Activated naive CD4-positive, alpha-beta T cell treated with anti-CD3 and anti-CD28 coated beads, Interleukin-2, amount 50 U/mL, for 72 hours (primary cell): ENCODE measurements at places on chromosomes 7 and 10. TPM values are rescaled to one million over a fixed set of nuclear protein-coding genes. Genes with fewer than 3 reads are reported as not detected.

DNA sequence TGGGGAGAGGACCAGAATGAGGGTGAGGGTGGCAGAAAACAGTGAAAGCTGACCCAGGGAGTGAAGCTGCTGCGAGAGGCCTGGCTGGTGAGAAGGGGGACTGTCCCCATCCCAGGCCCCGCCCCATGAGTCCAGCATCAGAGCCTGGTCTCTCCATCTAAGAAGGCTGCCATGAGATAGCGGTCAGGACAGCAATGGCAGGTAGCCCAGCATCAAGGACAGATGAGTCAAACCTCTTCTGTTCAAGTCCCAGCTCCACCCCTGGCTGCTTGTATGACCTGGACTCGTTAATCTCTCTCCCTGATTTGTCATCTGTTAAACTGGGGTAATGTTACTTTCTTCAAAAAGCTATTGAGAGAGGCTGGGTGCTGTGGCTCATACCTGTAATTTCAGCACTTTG, 22.2 kb downstream of the GPNMB start:
- DNase-seq, result no peak

DNA sequence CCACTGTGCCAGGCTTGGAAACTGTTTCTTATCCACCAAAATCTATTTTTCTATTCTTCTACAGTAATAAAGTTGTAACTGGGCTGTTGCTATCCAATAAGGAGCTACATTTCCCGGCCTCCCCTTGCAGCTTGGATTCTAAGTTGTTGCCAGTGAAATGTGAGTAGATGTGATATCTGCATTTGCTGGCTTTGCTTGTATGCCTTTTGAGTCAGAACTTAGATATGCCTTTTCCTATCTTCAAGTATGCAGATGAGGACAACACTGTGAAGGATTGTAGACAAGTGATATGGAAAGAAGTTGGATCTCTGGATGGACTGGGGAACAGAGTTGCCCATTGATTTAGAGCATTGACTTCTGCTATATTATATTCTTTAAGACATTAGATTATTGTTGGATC, 236.9 kb downstream of the REEP3 start:
- no peak for DNase-seq

DNA sequence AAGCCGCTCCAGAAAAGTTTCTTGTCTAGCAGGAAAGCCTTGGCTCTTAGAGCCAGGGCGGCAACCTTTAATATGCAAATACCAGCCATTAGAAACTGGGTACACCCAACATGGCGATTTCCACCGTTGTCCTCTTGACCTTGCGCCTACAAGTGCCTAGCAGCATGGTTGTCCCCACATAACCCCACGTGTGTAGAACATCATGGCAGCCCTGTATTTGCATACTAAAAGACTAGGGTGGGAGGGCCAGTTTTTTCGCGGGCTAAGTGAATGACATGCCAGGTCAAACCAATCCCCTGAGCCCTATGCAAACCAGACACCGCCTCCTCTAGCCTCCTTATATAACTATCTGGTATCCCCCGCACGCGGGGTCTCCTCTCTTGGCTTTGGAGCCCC, 58.4 kb upstream of the FZD8 start:
- no peak for DNase-seq

- no peak for DNase-seq
Observed at GRCh38 chr10:325282-325681, 190.0 kb downstream of the ZMYND11 start.

GRCh38 chr7:71801976-71802375, 610.2 kb downstream of the CALN1 start:
- no peak for DNase-seq

- no peak for DNase-seq
Observed at GRCh38 chr7:70436790-70437350, 695.1 kb upstream of the GALNT17 start.

- peak; percentile 84 for DNase-seq
Observed at GRCh38 chr10:118698421-118698820, 56.3 kb downstream of the CACUL1 start.

DNA sequence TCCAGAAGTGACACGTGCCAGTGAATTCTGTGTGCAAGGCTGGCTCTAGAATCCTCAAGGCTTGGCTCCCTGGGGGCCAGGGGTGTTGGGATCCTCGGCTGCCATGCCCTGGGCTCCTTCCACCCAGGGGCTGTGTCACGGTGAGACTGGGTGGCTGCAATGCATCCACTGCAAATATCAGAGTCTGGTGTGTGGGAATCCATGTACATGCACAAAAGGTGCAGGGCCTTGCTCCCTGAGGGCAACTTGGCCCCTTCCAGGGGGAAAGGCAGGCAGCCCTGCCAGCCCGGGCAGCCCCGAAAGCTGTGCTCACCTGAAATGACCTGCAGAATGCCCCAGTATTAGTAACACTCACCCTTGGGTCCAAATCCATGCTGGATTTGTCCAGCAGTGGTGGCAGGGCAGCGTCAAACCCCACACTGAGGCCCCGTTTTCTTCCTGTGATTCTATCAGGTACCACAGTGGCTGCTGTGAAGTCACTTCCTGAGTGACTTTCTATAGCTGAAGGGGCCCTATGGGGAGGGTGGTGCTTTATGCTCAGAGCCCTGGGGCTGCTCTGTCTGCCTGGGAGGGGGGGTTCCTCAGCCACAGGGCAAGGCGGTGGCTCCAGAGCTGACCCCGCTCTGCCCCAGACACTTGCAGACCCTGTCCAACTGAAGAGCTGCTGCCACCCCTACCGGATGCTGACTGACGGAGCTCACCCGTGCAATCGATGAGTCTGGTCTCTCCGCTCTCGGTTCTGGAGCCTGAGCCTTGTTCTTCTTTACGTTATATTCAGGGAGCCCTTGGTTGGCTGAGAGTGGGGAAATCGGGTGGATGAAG, 317.7 kb downstream of the GLRX3 start:
- no peak for DNase-seq

The TUBGCP2 gene
- total RNA-seq, result 47.9 TPM

The OR2F1 gene
- total RNA-seq, result not detected
